Posterior cingulate gyrus (tissue), 11 donors: ENCODE measurements at places on chromosomes 2 and 18.

- DNase-seq = no peak
Observed at GRCh38 chr2:173462892-173463840, 108.5 kb downstream of the CDCA7 start.

- no peak for DNase-seq
Observed at GRCh38 chr2:145066151-145066661, 546.3 kb upstream of the ZEB2 start.

DNA sequence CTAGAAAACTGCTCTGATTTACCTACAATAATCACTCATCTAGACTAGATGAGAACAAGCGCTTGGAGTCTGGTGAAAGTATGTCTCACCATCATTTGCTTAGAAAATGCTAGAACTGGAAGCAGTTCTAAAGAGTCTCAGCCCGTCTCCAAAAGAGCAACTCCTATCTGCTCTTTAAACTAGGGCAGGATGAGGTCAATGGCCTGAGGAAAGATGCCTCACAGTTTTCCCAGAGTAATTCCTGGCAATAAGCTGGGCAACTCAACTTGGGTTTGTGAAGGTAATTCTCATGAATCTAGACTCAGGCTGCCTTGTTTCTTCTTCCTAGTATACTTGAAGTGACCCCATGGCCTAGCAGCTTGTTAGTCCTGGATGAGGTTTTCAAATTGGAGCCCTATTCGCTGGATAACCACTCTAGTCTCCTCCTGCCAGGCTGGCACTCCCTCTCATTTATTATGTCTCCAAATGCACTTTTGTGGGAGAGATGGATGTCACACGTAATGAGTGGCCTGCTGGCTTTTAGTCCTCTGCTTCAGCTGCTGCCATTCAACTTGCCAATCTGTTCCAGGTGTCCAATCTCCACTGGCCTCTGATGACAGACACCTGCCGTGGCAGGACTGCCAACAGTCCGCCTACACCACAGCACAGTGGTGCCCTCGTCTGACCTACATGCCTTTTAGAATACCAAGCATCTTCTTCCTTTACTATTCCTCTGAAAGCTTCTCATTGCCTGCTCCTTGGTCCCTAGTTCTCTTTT is 80.9 kb downstream of the CABYR start:
- DNase-seq = peak; percentile 84

GRCh38 chr18:35610089-35610488 is 28.5 kb downstream of the GALNT1 start:
- no peak for DNase-seq

- DNase-seq = no peak
Observed at GRCh38 chr2:182866095-182866460, 359 bp downstream of the FRZB start.

GRCh38 chr2:124589971-124590370 is 564.9 kb downstream of the CNTNAP5 start:
- no peak for DNase-seq

DNA sequence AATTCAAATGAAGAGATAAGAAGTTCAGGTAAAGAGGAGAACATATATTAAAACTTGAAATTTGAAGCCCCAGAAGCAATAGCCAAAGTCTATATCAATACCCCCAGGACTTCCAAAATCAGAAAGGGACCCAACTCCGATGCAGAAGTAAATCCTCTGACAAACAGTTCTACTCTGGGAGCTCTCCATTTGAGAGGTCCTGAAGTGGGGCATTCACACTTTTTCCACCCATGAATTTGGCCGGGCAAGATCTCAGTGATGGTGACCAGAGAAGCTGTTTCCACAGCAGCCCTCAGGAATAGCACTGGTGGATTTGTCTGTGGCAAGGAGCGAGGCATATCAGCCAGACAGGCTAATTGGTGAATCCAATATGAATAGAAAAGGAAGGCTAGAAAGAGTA is 313.6 kb upstream of the MC4R start:
- no peak for DNase-seq

DNA sequence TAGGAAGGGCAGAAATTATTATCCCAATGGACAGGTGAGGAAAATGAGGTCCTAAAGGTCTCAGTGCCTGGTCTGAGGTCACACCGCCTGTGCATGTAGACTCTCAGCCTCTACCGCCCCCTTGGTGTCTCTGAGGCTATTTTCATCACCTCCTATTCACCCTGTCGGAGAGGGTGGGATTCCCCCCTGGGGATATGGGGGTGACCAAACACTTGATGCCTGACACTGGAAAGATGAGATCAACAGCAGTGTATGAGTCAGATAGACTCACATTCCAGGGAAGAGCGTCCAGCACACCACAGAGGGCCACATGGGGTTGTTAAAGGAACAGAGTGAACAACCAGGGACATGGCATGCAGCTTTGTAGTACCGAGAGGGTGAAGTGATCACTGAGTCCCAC is 199.7 kb downstream of the SMAD2 start:
- no peak for DNase-seq

DNA sequence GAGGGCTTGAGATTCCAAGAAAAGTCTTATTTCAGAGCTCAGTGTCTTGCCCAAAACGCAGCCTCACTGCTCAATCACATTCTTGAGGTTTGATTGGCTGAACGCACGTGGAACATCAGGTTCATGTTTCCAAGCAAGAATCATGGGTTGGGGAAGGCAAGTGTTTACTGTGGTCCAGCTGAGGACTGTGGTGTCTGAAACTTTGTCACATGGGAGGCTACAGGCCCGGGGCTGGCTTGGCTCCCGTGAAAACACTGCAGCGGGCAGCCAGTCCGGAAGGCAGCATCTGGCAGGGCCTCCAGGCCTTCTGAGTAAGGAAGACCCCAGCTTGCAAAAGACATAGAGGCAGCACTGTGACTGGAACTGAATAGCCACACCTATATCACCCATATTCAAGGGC is 84.7 kb downstream of the POLR1A start:
- DNase-seq = peak; percentile 69

DNA sequence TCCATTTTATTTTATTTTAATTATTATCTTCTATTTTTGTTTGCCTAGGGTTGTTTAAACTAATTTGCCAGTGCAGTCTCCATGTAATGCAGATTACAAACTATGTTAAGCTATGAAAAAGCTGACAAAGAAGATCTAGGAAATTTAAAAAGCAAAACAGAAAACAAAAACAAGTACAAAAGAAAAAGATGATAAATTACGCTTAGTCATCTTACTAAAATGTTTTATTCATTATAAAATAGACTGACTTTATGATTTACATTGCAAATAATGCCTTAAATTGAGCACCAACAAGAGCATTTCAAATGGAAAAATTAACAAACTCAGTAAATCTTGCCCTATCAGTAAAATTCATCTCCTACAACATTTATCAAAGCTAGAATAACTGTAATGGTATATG is 52.9 kb downstream of the LRPPRC start:
- no peak for DNase-seq

GRCh38 chr2:100778637-100779450 is 41.1 kb upstream of the NPAS2 start:
- DNase-seq = no peak

- DNase-seq = no peak
Observed at GRCh38 chr2:182349268-182349667, 77.6 kb downstream of the PDE1A start.

GRCh38 chr2:118309257-118309945 is 221.1 kb downstream of the INSIG2 start:
- no peak for DNase-seq

- no peak for DNase-seq
Observed at GRCh38 chr2:10274376-10274775, 28.3 kb upstream of the HPCAL1 start.

DNA sequence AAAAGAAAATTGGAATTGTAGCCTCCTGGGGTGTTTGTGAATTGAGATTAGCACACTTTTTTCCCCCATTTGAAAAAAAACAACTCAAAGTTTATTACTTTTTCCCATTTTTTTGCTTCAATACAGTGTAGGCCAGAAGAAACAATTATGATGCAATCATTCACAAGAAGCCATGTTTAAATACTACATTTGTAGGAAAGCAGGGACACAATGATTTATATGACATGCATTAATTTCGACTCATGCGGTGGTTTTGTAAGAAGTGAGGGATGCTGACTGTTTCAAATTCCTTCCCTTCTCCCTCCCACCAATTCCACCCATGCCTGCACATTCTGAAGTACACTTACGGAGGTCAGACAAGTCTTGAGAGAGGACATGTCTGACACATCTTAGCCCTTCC is 774.2 kb upstream of the FSHR start:
- DNase-seq = no peak

- DNase-seq = no peak
Observed at GRCh38 chr2:113218283-113219091, 44.7 kb downstream of the PSD4 start.

DNA sequence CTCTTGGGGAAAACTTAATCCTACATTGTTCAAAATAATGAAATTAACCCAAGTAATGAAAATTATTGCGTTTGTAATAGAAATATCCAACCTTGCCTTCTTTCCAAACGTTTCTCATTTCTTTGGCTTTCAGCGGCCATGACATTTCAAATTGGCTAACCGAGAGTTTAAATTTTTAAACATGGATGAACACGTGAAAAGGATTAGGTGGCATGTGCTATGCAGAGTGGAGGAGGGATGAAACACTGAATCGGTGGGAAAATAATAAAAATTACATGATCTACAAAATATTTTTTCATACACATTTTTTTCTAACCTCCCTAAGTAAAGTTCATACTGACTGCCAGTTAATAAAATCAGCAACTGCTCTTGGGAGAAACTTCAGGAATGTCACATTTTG is 728.4 kb upstream of the PKDCC start:
- no peak for DNase-seq

DNA sequence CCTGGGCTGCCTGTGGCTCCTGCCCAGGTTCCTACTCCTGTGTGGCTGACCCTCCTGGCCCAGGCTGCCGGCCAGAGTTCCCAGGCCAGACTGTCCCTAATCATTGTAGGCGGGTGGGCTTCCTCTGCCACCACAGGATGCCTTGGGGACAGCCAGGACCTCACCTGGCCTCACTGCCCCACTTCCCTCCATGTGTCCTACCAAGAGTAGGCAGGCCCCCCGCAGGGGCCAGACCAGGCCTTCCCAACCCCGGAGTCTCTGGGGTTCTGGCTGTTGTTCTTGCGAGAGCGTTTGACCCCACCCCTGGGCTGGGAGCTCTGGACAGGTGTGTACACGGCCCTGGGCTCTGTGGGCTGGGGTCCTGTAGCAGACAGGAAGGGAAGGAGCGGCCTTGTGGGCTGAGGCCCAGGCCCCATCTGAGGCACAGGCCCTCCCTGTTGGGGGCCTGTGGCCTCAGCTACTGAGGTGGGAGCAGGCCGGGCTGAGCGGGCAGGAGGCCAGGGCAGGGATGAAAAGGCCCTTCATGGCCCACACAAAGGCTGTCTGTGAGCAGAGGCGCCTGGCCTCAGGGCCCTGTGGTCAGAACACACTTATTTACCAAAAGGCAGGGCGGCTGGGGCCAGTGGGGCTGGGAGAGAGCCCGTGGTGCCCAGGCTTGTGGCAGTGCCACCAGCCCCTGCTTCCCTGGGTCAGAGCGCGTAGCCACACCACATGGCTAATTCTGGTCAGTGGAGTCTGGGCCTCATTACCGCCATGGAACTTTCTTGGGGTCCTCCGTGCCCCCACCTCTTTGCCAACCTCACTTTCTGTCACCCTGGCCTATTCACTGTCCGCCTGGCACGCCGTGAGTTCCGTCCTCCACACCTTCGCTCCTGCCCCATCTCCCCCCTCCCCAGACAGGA is 2.0 kb downstream of the SNORC start:
- peak; percentile 98 for DNase-seq

GRCh38 chr2:72014831-72015230 is 132.8 kb downstream of the CYP26B1 start:
- DNase-seq = no peak

- DNase-seq = no peak
Observed at GRCh38 chr2:215751200-215751910, 262.0 kb downstream of the MREG start.

- no peak for DNase-seq
Observed at GRCh38 chr18:11310476-11311086, 161.2 kb upstream of the PIEZO2 start.

DNA sequence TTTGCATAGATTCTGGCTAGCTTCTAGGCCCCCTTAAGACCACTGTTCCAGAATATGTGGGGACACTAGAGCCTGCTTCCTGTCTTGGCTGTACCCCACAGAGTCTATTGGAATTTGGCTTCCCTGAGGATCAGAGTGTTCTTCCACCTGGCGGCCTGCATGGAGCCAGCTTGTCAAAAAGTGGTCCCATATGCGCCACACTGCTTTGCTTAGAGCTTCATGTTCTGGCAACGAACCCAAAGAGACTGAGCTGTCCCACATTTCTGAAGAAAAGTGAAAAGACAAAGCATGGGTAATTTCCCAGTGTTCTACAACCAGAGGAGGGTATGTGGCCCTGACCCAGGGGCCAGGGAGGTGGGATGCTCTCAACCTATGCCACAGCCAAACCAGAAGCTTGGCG is 52.7 kb upstream of the FZD7 start:
- no peak for DNase-seq

DNA sequence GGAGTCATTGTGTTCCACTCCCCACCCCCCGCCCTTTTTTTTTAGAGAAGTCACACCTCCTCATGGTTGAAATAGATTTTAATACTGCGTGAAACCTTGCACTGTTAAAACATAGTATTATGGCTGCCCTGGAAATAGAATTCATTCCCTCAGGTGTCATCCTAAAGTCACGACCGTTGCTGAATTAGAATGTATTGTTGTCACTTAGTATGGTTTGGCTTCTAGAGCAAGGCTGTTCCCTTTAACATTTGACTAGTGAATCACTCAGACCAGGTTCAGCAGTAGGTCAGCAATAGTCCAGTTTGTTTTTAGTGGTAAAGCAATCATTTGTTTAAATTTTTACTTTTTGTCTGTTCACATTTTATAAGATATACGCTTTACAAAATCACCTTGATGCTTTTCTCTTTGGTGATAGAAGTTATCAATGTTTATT is 1.2 kb downstream of the BABAM2 start:
- no peak for DNase-seq

GRCh38 chr18:22282311-22283115 is 113.1 kb downstream of the GATA6 start:
- no peak for DNase-seq

DNA sequence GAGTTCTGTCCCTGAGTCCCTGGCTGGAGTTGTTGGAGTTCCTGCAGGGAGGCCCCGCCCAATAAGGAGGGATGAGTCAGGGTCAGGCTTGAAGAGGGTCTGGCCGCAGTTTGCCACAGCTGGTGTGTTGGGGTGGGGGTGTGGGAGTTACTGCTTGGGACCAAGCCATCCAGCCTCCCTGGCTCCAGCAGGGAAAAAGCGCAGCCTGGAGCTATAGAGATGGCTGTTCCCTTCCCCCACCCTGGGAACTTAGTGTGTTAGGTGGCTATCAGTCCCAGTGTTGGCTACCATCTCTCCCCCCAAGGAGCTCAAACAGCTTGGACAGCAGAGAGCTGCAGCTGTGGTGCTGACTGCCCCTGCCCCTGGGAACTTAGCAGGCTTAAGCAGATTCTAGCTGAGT is 13.2 kb upstream of the TANK start:
- DNase-seq = peak; percentile 37

DNA sequence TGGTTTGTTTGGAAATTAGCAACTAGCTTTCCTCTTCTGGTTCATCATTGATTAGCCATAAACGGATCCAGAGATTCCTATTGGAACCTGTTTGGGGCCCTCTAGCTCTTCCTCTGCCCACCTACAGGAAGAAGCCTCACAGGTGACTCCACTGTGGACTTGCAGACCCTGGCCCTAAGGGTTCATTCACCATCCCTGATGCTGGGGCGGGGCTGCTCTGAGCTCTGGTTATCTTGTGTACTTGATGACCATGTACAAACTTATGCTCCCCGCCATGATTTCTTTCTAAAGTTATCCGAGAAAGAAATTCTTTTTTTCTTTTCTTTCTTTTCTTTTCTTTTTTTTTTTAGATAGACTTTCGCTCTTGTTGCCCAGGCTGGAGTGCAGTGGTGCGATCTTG is 33.9 kb upstream of the INHBB start:
- no peak for DNase-seq

GRCh38 chr2:127080938-127081755 is 25.8 kb downstream of the BIN1 start:
- no peak for DNase-seq
